ENCODE measurements at places on chromosomes 2 and 18. TPM values are rescaled to one million over a fixed set of nuclear protein-coding genes. Genes with fewer than 3 reads are reported as not detected.

GRCh38 chr2:98416383-98417159, 28.1 kb upstream of the INPP4A start:
- no peak for DNase-seq

- DNase-seq: peak; percentile 35
These were observed 1.3 kb downstream of the SPTBN1 start for GRCh38 chr2:54457323-54458023.

GRCh38 chr2:46886268-46887027, 29.2 kb downstream of the MCFD2 start:
- DNase-seq: no peak

DNA sequence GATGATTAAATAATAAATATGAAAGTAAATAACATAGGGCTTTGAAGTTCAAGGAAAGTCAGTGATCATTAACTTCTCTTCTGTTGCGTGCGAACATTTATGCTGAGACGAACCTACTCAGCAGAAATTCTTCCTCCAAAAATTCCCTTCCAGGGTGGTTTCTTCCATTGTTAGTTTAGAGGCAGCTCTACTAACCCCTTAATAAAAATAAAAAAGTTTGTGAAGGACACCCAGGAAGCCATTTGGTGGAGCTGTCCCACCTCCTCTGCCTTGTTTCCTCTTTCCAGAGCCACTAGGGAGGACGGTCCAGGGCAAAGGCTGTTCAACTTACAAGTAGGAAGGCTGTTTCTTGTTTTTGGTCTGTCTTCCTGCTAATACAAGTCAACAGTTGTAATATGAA, 2.1 kb upstream of the SMAD2 start:
- no peak for DNase-seq

DNA sequence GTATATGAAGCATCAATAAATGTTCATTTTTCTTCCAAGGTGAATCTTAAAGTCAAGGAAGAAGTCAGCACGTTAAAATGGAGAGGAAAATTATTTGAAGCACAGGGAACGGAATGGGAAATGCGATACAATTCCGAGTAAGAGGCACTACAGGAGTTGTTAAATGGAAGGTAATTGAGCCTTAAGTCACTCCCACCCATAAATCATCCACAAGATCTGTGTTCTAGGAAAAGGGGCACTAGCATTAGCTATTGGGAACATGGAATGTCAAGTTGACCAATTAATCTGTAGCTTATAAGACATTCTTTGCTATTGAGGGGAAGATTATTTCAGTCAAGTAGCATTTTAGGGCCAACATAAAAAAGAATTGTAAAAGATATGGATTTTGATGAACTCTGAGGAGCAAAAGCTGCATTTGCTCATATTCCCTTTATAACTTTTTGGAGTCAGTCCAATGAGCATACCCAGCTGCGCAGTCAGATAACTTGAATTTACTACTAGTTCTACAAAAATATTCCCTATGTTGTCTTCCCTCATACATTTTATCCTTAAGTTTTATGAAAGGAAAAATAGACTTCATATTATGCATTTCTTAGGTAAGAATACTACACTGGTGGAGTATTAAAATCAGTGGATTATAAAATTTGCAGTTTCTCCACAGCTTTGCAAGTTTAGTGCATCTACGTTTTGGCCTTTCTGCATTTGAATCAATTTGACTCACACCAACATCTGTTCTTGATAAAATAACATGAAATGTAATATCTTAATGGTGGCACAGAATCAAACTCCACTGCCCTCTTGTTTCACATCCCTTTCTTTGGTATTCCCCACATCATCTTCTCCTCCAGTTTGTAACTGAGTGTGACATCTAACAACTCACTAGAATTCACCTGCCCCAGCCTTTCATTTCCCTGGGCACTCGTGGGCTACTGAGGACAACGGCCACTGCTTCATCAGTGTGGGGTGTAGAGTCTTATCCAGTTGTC, 95.6 kb downstream of the SP3 start:
- peak; percentile 82 for DNase-seq

GRCh38 chr18:50306944-50307343, 19.5 kb upstream of the CXXC1 start:
- DNase-seq: peak; percentile 21

GRCh38 chr2:218540015-218540414, 28.1 kb downstream of the USP37 start:
- no peak for DNase-seq

DNA sequence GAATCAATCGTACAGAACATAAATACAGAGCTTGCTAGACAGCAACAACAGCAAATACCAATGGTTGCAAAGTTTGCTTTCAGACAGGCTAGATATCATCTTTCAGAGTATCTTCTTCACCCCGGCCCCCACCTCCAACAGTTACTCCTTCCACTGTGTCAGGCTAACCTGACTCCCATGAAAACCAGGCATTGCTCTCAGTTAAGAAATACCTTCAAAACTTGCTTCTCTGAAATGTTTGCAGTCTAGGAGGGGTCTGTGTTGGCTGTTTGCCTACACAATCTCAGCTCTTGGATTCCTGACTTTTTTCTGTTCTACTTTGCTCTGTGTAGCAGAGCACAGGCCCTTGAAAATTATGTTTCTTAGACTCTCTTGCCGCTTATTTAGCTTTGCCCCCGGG, 599.5 kb upstream of the SYT4 start:
- peak; percentile 28 for DNase-seq

GRCh38 chr2:234025466-234025865, 25.0 kb upstream of the SPP2 start:
- no peak for DNase-seq

GRCh38 chr2:222355860-222356259, 57.1 kb upstream of the PAX3 start:
- no peak for DNase-seq

- no peak for DNase-seq
These were observed 262.4 kb upstream of the CCDC68 start for GRCh38 chr18:55221622-55222021.

DNA sequence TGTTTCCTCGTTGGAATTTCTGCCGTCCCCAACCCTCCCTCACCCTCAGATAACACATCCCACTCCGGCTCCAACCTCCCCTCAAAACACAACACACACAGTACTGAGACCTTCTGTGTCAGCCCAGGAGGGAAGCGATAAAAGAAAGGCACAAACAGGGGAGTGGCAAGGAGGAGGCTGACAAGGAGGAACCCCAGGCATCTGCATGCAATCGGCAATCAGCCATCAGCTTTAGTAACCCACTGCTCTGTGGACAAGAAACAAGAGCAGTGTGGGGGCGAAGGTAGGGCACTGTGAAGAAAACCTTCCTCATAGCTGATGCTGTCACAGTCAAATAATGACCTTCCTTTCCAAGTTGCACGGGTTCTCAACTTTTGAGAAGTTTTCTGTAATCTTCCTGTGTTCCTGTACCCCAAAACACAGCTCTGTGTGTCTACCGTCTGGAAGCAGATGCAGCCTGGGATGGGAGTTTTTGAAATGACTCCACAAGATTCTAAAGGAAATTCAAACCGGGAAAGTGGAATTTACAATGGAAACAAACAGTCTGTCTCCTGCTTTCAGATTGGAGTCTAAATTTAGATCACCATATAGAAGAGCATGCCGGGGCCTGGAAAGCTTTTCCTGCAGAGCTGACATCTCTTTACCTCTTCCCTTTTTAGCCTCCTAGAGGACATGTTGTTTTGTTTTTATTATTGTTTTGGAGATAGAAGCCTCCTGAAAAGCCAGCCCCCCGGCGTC, 16.4 kb upstream of the LPIN2 start:
- DNase-seq: peak; percentile 86

DNA sequence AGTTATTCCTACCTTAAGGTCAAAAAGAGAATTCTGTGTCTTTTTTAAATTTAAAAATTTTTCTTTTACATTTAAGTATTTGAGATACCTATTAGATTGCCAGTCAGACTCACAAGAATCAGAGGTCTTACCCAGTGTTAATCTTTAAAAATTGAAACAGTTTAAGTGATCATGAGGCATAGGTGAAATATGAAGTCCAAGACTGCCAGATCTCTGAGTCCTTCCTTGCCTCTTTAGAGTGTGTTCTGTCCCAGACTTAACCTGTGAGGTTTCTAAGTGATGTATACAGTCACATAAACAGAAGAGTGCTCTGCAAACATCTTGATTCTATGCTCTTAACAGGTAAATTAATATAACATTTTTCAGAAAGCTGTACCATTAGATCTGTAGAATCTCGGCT, 40.6 kb downstream of the ACTR3 start:
- no peak for DNase-seq

DNA sequence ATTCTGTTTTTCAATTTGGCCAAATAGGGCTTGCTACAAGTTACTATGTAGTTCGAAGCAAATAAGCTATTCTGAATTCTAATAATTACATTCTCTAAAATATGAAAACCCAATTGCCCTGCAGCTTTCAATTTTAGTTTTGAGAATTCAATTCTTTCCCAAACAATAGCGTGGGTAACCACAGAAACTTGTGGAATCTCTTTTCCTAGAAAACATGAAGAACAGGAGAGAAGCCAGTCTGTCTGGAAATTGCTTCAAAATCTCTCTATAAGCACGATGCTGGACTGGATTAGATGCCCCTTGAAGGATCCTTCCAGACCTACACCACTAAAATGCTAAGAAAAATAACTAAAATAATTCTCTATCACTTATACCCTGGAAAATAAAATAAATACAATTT, 115.0 kb downstream of the THADA start:
- DNase-seq: peak; percentile 10

DNA sequence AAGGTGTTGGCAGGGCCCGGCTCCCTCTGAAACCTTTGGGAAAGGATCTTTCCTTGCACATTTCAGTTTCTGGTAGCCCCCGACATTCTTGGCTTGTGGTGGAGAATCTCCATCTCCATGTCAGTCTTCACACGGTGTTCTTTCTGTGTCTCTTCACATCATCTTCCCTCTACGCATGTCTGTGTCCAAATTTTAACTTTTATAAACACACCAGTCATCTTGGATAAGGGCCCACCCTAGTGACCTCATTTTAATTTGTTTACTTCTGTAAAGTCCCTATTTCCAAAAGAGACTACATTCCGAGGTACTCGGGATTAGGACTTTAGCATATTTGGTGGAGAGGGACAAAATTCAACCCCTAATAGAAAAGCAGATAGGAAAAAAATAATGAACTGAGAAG, 138.4 kb downstream of the GALNT3 start:
- DNase-seq: no peak

DNA sequence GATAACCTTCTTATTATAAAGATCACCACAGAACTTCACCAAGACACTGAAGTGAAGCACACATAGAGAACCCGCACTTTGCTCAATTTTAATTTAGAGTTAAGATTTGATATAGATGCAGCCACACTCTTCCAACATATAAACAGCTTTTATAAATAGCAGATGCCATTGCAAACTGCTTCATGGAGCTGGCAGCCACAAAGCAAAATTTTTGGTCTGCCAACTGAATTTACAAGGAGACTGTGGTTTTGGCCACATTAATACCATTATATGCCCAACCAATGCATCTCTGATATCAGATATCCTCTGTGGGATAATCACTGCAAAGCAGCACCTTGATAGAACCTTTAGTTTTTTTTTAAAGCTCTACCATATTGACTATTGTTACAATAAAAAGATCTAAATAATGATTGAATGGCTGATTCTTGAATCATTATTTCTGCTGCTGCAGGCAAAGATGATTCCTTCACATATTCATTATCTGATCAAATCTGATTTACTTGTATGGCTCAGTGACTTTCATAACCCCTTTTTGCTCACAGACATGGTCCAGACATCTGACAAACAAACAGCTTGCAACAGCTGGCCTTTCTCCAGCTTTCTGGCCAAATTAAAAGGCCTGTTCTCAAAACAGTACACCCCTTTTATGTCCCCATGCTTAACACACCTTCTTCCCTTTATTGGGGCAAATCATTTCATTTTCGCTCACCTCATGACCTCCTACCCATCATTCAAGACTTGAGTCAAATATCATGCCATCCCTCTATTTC, 88.4 kb downstream of the METTL4 start:
- no peak for DNase-seq

DNA sequence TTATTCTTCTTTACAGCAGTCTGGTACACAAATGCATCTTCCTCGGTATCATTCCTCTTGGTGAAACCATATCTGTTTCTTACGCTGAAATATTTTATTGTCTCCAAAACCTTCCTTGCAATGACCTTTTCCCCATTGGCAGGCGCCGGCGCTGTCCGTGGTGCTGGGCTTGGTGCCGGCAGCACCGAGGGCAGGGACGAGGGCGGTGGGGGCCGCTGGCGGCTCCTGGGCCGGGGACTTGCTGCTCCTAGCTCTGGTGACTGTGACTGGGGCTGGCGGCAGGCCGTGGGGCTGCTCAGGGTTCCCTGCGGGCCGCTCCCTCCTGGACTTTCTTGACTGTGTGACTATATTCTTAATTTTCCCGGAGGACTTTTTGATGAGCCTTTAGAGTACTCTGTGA, 72.5 kb downstream of the GPR39 start:
- DNase-seq: peak; percentile 9

DNA sequence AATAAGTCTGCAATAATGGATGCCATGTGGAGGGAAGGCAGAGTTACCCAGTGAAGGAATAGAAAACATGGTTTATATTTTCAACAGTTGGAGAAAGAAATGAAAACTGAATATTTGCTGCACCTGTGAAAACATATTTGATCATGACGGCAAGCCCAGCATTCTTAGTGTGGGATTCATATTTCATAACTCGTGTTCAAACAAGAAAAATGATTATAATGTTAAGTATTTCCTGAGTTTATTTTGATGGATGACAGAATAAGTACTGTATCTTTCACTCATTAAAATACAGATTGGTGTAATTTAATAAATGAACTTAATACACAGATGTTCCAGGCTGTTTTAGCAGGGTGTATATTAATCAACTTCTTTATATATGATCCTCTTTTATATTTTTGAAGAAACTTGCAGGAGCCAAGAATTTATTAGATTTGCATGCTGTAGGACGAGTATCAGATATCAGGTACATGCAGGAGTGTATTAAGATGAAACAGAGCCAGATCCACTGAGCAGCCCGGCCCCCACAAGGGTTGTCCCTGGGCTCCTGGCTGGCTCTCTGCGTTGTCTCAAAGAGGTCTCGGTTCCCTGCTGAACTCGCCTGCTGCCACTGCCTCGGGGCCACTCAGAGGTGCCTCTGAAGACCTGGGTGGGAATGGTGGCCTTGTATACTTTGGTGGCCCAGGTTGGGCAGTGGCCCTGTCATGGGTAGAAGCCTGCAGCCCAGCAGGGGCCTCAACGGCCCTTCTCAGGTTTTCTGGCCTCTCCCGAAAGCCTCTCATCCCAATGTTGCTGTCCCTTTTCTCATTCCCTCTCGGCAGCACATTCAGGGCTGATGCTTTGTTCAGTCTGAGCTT, 95.0 kb upstream of the LDAH start:
- DNase-seq: no peak

- no peak for DNase-seq
These were observed 89.7 kb downstream of the KCTD1 start for GRCh38 chr18:26458526-26459232.

DNA sequence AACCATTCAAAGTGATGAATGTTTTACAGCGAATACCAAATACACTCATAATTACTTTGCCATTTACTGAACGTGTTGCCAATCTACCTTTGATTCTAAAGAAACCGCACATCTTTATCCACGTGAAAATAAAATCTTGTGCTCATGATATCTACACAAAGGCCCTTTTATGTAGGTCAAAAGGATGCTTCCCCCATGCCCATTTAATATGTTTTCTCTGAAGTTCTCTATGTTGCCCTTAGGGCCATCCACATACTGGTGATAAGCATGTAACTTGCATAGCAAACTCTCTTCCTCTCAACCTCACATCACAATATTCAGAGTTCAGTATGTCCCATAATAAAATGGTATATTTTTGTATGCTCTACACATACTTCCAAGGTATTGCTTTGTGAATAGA, 380.0 kb upstream of the FIGN start:
- no peak for DNase-seq

ABCG8 gene
- total RNA-seq: 0.96 TPM

BOLL gene
- total RNA-seq: 5.5 TPM

TMEM200C gene
- 5.1 TPM for total RNA-seq

Data from umbilical cord (tissue), 2 donors.